Germinal center (tissue), 1 donor: ENCODE measurements at places on chromosomes 11 and 22.

- no peak for DNase-seq
These were observed 26.4 kb upstream of the CD5 start for GRCh38 chr11:61075891-61076290.

DNA sequence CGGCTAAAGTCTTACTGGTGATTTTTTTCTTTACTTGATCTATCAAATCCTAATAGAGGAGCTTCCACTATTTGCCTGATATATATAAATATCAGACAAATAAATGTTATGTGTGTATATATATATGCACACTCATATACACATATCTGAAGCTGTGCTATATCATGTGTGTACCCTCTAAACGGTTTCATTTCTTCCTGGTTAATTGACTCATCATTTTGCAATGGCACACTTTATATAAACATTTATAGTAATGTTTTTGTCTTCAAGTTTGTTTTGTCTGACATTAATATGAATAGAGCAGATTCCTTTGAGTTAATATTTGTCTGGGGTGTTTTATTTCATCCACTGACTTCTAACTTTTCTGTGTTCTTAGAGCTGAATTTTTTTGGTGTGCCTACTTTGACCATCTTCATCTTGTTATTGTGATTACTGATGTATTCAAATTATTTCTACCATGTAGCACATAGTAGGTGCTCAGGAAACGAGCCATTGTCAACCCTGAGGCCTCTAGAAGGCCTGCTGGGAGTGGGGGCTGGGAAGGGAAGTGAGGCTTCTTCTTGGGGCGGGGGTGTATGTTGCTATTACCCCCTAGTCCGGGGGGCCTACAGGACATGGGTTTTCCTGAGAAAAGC lies 82.6 kb downstream of the LRRC32 start:
- no peak for DNase-seq

- no peak for DNase-seq
These were observed 9.7 kb upstream of the IL10RA start for GRCh38 chr11:117976445-117976844.

DNA sequence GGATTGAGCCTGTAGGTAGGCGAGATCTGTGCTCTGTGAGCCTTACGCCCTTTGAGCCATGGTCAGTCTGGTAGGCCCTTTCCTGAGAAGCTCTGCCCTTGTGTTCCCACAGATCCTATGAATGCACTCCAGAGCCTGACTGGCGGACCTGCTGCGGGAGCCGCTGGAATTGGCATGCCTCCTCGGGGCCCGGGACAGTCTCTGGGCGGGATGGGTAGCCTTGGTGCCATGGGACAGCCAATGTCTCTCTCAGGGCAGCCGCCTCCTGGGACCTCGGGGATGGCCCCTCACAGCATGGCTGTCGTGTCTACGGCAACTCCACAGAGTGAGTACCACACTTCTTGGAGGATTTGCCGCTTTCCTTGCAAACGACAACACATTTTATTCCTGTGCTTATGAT lies 47.4 kb downstream of the MED15 start:
- no peak for DNase-seq

DNA sequence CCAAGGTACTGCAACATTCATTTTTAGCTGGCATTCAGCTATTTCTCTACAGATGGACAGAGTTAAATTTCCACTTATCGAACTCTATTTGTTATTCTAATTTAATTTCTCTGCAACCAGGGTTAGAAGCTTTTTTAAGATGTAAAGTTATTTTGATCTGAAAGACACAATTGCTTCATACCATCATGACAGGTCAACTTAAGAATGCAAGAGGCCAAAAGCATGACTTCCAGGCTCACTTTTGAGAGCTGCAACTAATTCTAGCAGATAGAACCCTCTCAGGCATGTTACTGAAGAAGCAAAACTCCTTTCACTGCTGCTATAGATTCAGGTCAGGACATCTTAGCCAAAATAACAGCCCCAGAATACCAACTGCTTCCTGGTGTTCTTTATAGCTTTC lies 86.5 kb upstream of the GALNT18 start:
- no peak for DNase-seq

DNA sequence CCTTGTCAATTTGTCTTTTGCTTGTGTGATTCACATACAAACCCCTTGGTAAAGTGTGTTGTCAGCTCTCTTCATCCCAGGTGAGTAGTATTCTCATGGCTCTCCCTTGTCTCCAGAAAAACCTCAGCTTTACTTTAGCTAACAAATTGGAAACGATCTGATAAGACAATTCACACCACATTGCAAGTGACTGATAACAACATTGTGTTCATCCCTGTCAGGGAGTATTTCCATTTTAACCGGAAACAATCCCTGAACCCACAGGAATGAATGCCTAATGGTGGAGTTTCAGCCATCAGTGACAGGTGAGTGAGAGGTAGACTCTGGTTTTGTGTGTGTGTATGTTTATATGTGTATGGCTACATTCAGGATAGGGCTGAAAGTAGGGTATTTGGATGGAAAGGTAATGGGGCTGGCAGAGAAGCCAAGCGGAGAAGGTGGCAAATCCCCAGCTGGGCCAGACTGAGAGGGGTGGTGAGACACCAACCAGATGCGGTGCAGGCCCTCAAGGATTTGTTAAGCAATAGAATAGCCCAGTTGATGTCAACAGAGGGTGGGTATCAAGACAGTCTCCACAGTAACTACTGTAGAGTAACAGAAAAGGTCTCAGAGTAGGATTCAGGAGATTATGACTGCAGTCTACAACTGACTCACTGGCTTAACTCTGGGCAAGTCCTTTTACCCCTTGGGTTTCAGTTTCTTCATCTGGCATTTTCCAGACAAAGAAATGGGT lies 7.6 kb downstream of the LRRC51 start:
- no peak for DNase-seq
